ENCODE measurements at places on chromosomes 3 and 15. TPM values are rescaled to one million over a fixed set of nuclear protein-coding genes. Genes with fewer than 3 reads are reported as not detected.

DNA sequence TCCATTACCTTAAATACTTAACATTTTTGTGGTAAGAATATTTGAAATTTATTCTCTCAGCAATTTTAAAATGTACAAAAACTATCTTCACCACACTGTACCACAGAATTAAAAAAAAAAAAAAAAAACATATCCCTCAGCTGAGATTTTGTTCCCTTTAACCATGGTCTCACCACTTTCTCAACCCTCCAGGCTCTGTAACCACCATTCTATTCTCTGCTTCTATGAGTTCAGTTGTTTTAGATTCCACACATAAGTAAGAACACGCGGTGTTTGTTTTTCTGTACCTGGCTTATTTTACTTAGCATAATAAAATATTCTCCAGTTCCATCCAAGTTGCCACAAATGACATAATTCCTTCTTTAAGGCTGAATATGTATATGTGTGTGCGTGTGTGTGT is 41.5 kb downstream of the CSNK1G1 start:
- DNase-seq, result no peak

GRCh38 chr3:30775040-30775439 is 119.4 kb downstream of the GADL1 start:
- DNase-seq, result peak; percentile 97

DNA sequence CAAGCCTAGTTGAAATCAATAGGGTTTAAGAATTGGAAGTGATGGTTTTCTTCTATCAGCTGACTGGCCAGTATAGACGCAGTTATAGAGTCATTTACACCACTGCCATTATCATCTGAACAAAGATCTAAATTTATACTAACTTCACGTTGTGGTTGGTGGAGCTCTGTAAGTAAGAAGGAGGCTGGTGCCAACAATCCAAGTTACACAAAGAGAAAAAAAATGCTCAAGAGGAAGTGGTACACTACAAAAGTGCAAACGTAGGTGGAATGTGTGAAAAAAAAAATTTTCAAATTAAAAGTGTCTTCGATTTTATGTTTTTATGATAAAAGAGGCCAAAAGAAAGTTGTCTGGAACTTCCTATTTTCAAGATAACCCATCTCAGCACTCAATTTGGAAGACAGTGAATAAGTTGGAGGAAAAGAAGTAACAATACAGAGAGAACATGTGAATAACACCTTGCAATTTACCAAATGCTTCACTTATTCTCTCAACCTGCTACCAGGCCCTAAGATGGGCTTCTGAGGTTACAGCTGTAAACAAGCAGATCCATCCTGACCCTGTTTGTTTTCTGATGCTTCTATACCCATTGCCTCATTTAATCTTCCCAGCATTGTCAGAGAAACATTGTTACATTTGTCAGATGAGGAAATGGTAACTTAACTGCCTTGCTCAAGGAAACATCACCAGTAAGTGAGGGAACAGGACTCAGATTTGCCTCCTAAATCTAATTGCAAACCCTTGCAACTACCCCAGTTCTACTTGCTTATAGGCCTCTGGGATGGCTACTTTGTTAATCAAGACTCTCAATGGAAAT is 12.0 kb upstream of the TASOR start:
- no peak for DNase-seq

- no peak for DNase-seq
These were observed 75.1 kb upstream of the TSEN2 start for GRCh38 chr3:12408984-12409683.

- DNase-seq, result peak; percentile 78
These were observed 183.4 kb upstream of the TOPAZ1 start for GRCh38 chr3:44058022-44058867.

DNA sequence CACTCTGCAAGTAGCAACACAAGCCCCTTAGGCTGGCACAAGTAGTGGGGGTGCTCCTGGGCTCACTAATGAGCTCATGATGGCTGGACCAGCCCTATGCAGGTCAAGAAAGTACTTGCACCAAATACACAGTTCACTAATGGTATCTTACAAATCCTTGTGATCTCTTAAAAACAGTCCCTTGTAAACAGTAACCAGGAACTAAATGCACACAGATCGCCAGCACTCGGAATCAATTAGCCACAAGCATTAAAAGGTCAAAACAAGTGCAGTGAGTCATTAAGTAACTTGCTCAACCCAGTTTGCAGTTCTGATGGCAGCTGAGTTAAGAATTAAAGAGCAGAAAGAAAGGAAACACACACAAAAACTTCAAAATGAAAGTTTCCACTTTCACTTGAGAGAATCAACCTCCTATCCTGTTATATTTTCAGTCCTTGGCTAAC is 43.2 kb downstream of the ARHGEF3 start:
- DNase-seq, result peak; percentile 49

DNA sequence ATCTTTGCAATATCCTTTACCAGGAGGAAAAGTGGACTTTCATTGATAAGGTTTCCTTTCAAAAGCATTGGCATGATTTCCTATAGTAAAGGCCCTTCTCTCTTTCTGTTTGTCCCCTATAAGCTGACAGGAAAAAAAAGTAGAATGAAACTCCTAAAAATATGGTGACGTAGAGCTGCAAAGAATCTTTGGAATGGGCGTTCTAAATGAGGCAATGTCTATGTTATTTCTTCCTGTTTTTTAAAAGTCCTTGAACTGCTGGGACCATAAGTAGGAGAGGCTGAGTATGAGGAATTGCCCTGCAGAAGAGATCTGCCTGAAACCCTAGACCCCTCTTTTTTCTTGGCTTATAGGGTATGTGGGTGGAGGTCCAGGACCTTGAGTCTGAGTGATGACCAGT is 17.2 kb downstream of the ST3GAL6 start:
- DNase-seq, result peak; percentile 53

DNA sequence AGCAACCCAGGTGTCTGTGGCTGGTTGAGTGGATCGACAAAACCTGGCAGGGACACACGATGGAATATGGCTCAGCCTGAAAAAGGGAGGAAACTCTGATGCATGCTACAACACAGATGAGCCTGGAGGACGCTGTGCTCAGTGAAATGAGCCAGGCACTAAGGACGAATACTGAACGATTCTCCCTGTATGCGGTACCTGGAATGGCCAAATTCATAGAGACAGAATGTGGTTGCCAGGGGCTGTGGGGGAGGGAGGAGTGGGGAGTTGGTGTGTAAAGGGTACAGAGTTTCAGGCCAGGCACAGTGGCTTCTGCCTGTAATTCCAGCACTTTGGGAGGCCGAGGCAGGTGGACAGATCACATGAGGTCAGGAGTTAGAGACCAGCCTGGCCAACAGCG is 35.1 kb downstream of the PCSK6 start:
- DNase-seq, result no peak

DNA sequence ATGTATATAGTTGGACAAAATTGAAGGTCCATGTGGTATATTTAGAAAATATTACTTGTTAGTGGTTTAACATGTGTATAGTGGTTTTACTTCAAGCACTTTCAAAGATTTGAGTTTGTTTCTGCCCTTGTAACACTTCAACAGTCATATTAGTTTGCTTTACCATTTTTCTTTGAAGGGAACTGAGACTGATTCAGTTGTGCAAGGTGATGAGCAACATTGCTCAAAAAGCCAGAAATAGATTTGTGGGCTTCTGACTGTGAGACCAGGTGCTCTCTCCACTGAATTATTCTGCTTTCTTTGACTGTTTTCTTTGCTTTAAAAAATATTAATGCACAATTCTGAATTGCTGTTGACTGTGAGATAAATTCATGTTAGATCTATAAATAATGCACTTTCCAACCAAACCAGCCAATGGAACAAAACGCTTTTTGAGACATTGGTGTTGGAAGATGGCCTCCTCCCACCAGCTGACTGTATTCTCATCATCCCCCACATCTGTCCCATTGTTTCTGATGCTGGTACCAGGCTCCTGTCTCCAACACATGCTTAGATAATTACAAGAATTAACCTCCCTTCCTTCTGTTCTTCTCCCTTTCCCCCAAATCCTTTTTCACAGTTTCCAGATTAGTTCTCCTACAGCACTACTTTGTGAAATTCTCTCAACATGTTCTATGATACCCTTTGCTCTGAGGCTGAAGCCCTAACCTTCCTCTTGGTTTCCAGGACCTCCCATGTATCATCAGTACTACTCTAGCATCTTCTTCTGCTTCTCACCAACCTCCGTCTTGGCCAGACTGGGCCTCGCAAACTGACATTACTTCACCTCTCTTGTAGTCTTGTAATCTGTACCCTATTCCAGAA is 27.9 kb downstream of the PLCL2 start:
- DNase-seq, result no peak

DNA sequence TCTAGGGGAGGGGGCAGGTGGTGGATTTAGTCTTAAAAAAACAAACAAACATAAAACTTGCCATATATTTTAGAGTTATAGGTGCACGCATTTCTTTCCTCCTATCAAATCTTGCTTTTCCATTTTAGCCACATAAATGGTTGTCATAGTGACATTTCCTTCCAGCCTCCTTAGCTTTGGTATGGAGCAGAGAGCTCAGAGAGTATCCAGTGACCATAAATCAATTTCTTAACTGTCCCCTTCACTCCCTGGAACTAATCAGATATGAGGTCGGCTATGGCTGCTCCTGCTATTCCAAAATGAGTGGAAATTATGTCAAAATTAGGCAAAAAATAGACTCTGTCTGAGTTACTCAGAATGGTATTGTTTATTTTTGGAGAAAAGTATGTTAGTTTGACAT is 164.5 kb downstream of the EBLN2 start:
- peak; percentile 41 for DNase-seq

- no peak for DNase-seq
These were observed 39.7 kb upstream of the RNU6-1 start for GRCh38 chr15:67879440-67880129.

DNA sequence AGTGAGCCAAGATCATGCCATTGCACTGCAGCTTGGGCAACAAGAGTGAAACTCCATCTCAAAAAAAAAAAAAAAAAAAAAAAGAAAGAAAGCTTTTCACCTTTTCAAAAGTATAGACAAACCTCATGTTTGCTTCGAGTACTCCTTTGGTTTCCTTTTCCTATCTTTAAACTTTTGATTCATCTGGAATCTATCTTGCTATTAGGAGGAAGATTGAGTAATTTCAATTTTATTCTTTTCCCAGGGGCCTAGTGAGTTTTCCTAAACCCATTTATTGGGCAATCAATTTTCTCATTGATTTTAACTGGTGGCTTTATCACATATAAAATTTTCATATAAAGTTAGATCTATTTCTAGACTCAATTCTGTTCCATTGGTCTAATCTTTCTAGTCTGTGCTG is 190.5 kb upstream of the VEPH1 start:
- no peak for DNase-seq

DNA sequence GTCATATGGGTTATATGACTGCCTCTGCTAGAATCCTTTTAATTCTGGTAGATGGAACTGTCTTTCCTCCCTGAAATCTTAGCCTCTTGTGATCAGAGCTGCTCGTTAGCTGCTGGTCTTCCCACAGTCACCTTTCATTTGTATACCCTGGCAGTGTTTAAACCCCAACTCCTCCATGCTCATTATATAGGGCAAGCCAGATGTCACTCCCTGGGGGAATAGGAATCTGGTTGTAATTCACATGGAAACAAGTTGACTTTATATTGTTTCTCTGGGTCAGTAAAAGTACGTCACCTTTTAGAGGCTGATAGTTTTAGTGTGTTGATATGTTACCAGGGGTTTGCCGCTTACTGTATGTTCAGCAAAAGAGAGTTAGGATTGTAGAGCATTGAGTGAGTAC is 103.5 kb downstream of the ITPR1 start:
- DNase-seq, result no peak

DNA sequence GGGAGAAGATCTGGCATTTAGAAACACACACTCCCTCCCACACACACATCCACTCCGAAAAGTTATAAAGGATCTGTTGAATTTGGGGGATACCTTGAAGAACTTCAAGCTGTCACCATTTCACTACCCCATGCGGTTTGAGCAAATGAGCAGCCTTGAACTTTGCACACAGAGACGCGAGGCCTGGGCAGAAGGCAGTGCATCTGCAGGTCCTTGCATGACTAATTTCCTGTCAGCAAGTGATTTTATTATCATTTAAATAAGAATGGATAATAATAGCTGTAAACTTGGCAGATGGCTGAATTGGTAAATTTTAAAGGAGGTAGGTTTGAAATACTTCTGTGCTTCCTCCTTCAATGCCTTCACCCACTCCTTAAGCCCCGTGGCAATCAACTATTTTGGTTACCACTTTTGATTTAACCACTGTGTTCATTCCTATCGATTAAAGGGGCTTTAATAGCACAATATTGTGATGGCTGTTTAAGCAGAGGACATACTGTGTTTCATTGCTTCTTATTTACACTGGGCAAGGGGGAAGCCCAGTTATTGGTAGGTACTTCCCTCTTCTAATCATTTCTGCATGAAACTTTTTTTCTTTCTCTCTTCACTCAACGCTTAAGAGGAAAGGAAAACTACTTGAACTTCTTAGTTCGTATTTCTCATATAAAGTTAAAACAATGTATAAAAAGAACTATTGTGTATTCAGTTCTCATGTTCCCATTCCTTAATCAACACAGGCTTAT is 108.1 kb downstream of the ROBO2 start:
- no peak for DNase-seq

GRCh38 chr15:39625451-39625850 is 44.6 kb downstream of the THBS1 start:
- DNase-seq, result no peak

- no peak for DNase-seq
These were observed 1109.2 kb upstream of the ALCAM start for GRCh38 chr3:104257486-104257885.

GRCh38 chr3:69005071-69005790 is 8.3 kb downstream of the EOGT start:
- peak; percentile 8 for DNase-seq

GRCh38 chr15:72199721-72200212 is 2.2 kb upstream of the GRAMD2A start:
- DNase-seq, result peak; percentile 70

GRCh38 chr15:65028338-65028737 is 1.1 kb downstream of the MTFMT start:
- DNase-seq, result no peak

FHIT gene
- 7.9 TPM for total RNA-seq

HRH1 gene
- total RNA-seq, result 15.2 TPM

SHF gene
- 24.1 TPM for total RNA-seq

ZMYND10 gene
- total RNA-seq, result 5.3 TPM

ARRDC4 gene
- total RNA-seq, result 36.1 TPM

DRD3 gene
- 0.72 TPM for total RNA-seq

KBTBD12 gene
- 7.2 TPM for total RNA-seq

GP5 gene
- total RNA-seq, result 0.72 TPM

SAXO2 gene
- 2.4 TPM for total RNA-seq

POPDC2 gene
- total RNA-seq, result 9.4 TPM

UPK1B gene
- 52.0 TPM for total RNA-seq

ACTRT3 gene
- total RNA-seq, result 2.6 TPM

FBXO40 gene
- total RNA-seq, result 2.2 TPM

LINS1 gene
- total RNA-seq, result 19.5 TPM
